ENCODE measurements at places on chromosomes 2 and 18.
A peak's percentile ranks its signal among the peaks of the same experiment; 100 is the strongest.

- peaks cover 67% of the 10 kb centered on the region for H3K27me3 ChIP-seq
- no peak overlapping the region for H3K27ac ChIP-seq
These were observed 372.8 kb downstream of the MTX2 start for GRCh38 chr2:176642074-176642473.

- H3K4me3 ChIP-seq: no peak overlapping the region
- H3K27me3 ChIP-seq: no peaks in the 10 kb centered on the region
- no peak for DNase-seq
- H3K27ac ChIP-seq: no peak overlapping the region
These were observed 172.1 kb downstream of the MREG start for GRCh38 chr2:215841175-215841816.

- no peaks in the 10 kb centered on the region for H3K27me3 ChIP-seq
- H3K4me1 ChIP-seq: no peaks in the 10 kb centered on the region
- H3K4me3 ChIP-seq: no peak overlapping the region
These were observed 10.1 kb downstream of the RPL31 start for GRCh38 chr2:101012054-101012705.

DNA sequence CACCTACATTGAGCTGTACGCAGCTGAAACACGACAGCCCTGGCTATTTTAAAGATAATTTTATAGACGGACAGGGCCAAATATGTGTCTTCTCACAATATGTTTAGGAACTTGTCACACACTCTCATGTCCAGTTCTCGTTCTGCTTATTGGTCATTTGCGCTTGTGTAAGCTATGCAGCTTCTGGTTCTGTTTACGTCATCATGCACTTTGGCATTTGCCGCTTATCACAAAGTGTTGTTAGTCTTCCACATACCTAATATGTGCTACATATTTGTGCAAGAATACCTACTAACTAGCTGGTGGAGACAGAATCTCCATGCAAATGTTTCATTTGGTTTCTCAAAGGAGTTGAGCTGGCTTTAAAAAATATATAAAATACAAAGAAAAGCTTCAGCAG is 7.5 kb upstream of the ZNF516 start:
- peak; percentile 83 for DNase-seq
- no peak overlapping the region for H3K4me3 ChIP-seq
- no peak overlapping the region for H3K27ac ChIP-seq

DNA sequence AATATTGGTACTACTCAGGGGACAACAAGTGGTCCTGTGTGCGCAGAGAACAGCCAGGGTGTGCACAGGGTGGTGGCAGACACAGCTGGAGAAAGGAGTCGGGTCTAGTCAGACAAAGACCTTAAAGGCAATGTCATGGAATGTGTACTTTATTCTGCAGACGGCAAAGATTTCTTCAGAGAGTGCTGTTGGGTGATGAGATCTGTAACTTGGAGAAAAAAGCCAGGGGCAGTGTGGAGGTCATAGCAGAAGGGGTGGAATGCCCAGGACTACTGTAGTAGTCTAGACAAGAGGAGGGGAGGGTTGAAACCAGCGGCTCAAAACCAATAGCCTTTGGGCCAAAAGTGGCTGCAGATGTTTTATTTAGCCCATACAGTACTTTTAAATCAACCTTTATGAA is 121.3 kb upstream of the ZFP36L2 start:
- H3K36me3 ChIP-seq: no peaks in the 10 kb centered on the region
- peaks cover 46% of the 10 kb centered on the region for H3K4me1 ChIP-seq
- no peak for DNase-seq
- H3K27me3 ChIP-seq: no peaks in the 10 kb centered on the region

GRCh38 chr2:46963941-46964673 is 48.5 kb upstream of the MCFD2 start:
- DNase-seq: peak; percentile 39
- H3K4me1 ChIP-seq: peaks cover 70% of the 10 kb centered on the region
- H3K36me3 ChIP-seq: peaks cover 6% of the 10 kb centered on the region

Data from HepG2 (cell line).